ENCODE measurements at places on chromosomes 2 and 18. TPM values are rescaled to one million over a fixed set of nuclear protein-coding genes. Genes with fewer than 3 reads are reported as not detected.

Gene SNTG2
- total RNA-seq = 5.6 TPM

DNA sequence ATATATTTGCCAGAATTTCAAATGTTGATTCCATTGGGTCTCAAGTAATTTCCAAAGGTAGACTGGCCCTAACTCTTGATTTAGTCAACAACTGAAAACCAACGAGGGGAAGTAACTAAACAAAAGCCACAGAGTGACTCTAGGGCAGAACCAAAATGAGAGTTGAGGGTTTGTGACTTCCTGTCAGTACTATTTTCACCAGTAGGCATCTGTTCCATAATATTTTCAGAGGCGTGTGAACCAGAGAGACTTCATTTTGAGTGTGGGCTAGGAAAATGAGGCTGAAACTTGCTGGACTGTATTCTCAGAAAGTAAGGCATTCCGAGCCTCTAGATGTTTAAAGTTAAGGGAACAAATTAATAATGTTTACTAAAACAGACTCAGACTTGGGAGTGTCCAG lies 70.6 kb downstream of the GDF7 start:
- DNase-seq = no peak

DNA sequence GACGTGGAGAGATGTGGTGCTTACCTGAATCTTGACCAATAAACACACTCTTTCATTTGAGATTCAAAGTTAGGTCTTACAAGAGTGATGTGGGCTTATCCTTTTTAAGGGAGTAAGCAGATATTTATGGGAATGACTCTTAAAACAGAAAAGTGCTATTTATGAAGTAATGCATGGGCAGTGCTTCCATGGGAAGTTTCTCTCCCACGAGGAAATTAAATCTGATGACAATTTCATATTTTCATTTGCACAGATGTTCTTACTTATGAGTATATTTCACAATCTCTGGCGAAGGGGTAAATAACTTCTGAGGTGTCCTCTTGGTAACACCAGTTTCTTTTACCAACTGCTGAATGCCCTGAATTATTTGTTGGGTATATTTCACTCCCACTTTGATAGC lies 21.0 kb downstream of the PNPT1 start:
- DNase-seq = no peak

GRCh38 chr2:135679125-135679524 lies 62.5 kb upstream of the UBXN4 start:
- DNase-seq = no peak

Gene MTCL1
- total RNA-seq = 2.3 TPM

Gene HOXD10
- total RNA-seq = 1.7 TPM

Data from mesenteric fat pad (tissue), 1 donor.